ENCODE measurements at places on chromosomes 2 and 18. TPM values are rescaled to one million over a fixed set of nuclear protein-coding genes. Genes with fewer than 3 reads are reported as not detected.

- no peak for DNase-seq
- H3K36me3 ChIP-seq: no peaks in the 10 kb centered on the region
- no peaks in the 10 kb centered on the region for H3K27me3 ChIP-seq
Measured at GRCh38 chr2:107405261-107405660, 421.4 kb upstream of the RGPD4 start.

DNA sequence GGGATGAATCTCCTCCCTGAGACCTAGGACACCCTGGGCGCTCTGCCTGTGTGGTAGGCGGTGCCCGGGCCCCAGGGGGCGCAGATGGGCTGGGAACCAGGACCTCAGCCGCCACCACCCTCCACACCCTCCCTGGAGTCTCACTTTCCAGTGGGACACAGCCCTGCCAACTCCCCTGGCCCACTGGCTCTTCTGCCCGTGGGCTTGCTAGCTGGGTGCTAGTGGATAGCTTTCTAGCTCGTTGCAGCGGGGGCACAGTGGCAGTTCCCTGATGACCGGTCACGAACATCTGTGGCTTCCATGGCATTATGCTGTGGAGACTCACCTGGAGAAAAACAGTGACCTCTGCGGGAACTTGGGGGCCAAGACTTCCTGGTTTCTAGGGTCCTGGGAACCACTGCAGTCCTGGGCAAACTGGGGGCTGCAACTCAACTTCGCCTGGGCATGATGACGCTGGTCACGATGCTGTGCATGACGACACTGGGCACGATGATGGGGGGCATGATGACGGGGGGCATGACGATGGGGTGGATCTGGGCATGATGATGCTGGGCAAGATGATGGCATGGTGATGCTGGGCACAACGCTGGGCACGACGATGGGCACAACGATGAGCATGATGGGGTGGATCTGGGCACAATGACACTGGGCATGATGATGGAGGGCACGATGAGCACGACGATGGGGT lies 31.0 kb upstream of the ALLC start:
- no peak overlapping the region for H3K4me3 ChIP-seq
- no peaks in the 10 kb centered on the region for H3K4me1 ChIP-seq
- no peak overlapping the region for H3K27ac ChIP-seq

DNA sequence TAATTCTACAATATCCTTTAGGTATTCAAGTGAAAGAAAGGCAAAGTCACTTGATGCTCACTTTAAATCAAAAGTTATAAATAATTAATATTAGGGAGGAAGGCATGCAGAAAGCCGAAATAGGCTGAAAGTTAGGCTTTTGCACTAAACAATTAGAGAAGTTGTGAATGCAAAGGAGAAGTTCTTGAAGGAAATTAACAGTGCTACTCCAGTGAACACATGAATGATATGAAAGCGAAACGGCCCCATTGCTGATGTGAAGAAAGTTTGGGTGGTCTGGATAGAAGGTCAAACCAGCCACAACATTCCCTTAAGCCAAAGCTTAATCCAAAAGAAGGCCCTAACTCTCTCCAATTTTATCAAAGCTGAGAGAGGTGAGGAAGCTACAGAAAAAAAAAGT lies 103.1 kb upstream of the CXCR4 start:
- peak overlapping the region; percentile 23 for H3K27ac ChIP-seq
- peaks cover 68% of the 10 kb centered on the region for H3K4me1 ChIP-seq
- H3K36me3 ChIP-seq: no peaks in the 10 kb centered on the region
- H3K27me3 ChIP-seq: no peaks in the 10 kb centered on the region
- no peak for DNase-seq

DNA sequence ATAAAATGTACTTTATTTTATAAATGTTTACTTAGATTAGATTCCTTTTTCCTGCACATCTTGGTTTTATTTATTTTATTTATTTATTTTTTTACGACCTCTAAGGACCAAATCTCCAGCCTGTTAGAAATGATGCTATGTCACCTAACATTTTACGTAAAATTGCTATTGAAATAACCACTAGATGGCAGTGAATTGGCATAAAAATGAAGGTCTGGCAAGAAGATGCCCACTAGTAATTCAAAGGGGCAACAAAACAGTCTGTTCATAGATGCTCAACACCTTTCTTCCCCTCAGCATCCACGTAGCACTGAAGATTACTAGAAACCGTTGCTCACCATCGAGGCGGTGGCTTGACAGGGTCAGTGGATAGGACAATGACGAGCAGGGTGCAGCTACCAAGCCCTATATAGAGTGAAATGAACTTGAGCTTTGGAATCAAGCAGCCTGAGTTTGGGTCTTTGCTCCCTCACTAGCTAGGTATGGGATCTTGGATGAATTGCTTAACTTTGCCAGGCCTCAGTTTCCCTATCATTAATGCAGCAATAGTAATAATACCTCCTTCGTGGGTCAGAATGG lies 128.7 kb upstream of the L3MBTL4 start:
- no peaks in the 10 kb centered on the region for H3K36me3 ChIP-seq
- H3K27ac ChIP-seq: no peak overlapping the region
- no peaks in the 10 kb centered on the region for H3K4me1 ChIP-seq
- H3K4me3 ChIP-seq: no peak overlapping the region

GRCh38 chr2:161870401-161870930 lies 203.5 kb downstream of the DPP4 start:
- no peaks in the 10 kb centered on the region for H3K36me3 ChIP-seq
- H3K27me3 ChIP-seq: peaks cover 4% of the 10 kb centered on the region
- H3K4me3 ChIP-seq: no peak overlapping the region

The COL3A1 gene
- not detected for total RNA-seq

The IRS1 gene
- 14.0 TPM for total RNA-seq

The CPS1 gene
- 0.55 TPM for total RNA-seq

The HJURP gene
- total RNA-seq: not detected

DNA sequence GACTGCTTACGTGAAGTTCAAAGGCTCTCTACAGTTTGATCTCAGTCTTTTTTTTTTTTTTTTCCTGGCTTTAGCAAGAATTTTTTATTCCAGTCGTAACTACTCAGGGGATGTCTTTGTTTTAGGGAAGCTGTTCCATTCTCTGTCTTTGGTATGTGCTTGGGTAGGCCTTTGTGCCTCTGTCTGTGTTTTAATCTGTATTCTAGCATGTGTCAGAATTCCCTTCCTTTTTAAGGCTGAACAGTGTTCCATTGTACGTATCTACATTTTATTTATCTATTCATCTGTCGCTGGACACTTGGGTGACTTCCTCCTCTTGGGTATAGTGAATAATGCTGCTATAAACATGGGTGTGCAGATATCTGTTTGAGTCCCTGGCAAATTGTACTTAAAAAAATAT lies 42.6 kb downstream of the MYO1B start:
- no peak for DNase-seq
- H3K27me3 ChIP-seq: no peaks in the 10 kb centered on the region
- H3K36me3 ChIP-seq: no peaks in the 10 kb centered on the region
- H3K27ac ChIP-seq: no peak overlapping the region
- H3K4me3 ChIP-seq: no peak overlapping the region

- H3K4me1 ChIP-seq: no peaks in the 10 kb centered on the region
- H3K36me3 ChIP-seq: peaks cover 64% of the 10 kb centered on the region
- no peak overlapping the region for H3K27ac ChIP-seq
- H3K27me3 ChIP-seq: no peaks in the 10 kb centered on the region
- DNase-seq: no peak
Measured at GRCh38 chr2:186675380-186675779, 18.5 kb upstream of the FAM171B start.

The CYP27C1 gene
- not detected for total RNA-seq

GRCh38 chr2:127140538-127140937 lies 33.6 kb upstream of the BIN1 start:
- no peaks in the 10 kb centered on the region for H3K4me1 ChIP-seq
- H3K27ac ChIP-seq: no peak overlapping the region
- peaks cover 2% of the 10 kb centered on the region for H3K27me3 ChIP-seq
- H3K36me3 ChIP-seq: no peaks in the 10 kb centered on the region
- no peak overlapping the region for H3K4me3 ChIP-seq
- DNase-seq: no peak

DNA sequence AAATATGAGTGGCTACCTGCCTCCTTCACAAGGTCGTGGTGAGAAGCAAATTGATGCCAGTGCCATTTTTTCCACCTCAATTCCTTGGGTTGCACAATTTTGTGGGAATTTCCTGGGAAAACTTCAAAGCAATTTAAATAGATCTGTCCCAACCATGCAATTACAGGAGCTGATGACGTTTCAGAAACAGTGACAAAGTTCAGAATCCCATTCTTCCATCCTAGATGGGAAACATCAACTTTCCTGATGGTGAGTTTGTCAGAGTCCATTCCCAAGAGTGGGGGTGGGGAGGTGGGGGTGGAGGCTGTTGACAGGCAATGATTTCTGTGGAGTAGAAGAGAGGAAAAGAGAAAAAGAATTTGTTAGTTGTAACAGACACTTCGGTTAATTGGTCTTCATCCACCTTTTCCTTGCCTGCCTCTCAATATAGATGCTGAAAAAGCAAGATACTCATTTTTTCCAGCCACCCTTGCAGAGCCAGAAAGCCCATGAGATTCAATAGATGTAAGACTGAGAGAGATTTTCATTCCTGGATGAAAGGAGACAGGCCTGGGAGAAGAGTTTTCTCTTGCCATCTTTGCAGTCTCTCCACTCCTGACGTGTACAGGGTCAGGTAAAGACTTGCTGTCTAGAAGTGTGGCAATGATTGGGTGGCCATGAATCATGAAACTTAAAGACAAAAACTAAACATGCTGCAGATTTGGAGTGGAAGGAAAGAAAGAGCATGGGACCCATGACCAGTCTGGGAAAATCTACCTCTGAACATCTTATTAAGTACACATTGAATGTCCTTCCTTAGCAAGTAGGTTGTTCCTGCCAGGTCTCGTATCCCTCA lies 47.3 kb downstream of the SOCS6 start:
- no peaks in the 10 kb centered on the region for H3K4me1 ChIP-seq
- H3K36me3 ChIP-seq: no peaks in the 10 kb centered on the region
- no peaks in the 10 kb centered on the region for H3K27me3 ChIP-seq
- no peak overlapping the region for H3K27ac ChIP-seq
- no peak for DNase-seq
- H3K4me3 ChIP-seq: no peak overlapping the region

GRCh38 chr2:40227210-40227609 lies 224.7 kb downstream of the SLC8A1 start:
- H3K27ac ChIP-seq: no peak overlapping the region
- DNase-seq: no peak
- H3K27me3 ChIP-seq: no peaks in the 10 kb centered on the region
- no peak overlapping the region for H3K4me3 ChIP-seq

GRCh38 chr2:56449002-56449431 lies 265.2 kb downstream of the CCDC85A start:
- no peak overlapping the region for H3K27ac ChIP-seq
- no peak overlapping the region for H3K4me3 ChIP-seq
- DNase-seq: no peak
- no peaks in the 10 kb centered on the region for H3K4me1 ChIP-seq
- H3K27me3 ChIP-seq: no peaks in the 10 kb centered on the region

The GFPT1 gene
- 16.9 TPM for total RNA-seq

- DNase-seq: no peak
- no peaks in the 10 kb centered on the region for H3K4me1 ChIP-seq
- no peaks in the 10 kb centered on the region for H3K36me3 ChIP-seq
Measured at GRCh38 chr2:153311432-153311831, 167.1 kb downstream of the RPRM start.

GRCh38 chr18:6207116-6207515 lies 207.6 kb downstream of the L3MBTL4 start:
- H3K36me3 ChIP-seq: no peaks in the 10 kb centered on the region
- H3K4me3 ChIP-seq: no peak overlapping the region
- no peak overlapping the region for H3K27ac ChIP-seq
- H3K27me3 ChIP-seq: peaks cover 3% of the 10 kb centered on the region
- no peaks in the 10 kb centered on the region for H3K4me1 ChIP-seq

- no peaks in the 10 kb centered on the region for H3K36me3 ChIP-seq
- peaks cover 10% of the 10 kb centered on the region for H3K4me1 ChIP-seq
- H3K27ac ChIP-seq: no peak overlapping the region
- no peak overlapping the region for H3K4me3 ChIP-seq
Measured at GRCh38 chr2:8115966-8116365, 565.9 kb upstream of the ID2 start.

DNA sequence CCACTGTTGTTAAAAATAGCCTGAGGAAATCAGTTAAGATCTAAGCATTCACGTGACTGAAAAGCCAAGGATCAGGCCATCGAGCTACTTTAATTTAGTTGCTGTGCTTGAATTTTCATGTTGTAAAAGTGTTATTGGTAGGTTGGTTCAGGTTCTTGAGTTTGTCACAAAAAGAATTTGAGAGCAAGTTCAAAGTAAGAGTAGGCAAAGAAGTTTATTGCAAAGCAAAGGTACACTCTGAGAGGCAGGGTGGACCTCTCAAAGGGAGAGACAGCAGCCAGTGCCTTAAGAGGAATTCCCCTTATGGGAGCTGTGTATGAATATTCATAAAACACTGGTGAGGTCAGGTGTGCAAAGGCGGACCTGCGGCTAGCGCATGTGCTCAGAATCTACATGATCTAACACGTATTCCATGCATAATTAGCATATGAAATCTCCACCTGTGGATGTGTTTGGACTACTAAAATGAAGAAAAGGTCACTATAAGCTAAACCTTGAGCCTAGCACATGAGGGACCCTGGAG lies 236.5 kb downstream of the NDUFA10 start:
- no peak for DNase-seq
- H3K27me3 ChIP-seq: peaks cover 3% of the 10 kb centered on the region
- no peaks in the 10 kb centered on the region for H3K4me1 ChIP-seq

DNA sequence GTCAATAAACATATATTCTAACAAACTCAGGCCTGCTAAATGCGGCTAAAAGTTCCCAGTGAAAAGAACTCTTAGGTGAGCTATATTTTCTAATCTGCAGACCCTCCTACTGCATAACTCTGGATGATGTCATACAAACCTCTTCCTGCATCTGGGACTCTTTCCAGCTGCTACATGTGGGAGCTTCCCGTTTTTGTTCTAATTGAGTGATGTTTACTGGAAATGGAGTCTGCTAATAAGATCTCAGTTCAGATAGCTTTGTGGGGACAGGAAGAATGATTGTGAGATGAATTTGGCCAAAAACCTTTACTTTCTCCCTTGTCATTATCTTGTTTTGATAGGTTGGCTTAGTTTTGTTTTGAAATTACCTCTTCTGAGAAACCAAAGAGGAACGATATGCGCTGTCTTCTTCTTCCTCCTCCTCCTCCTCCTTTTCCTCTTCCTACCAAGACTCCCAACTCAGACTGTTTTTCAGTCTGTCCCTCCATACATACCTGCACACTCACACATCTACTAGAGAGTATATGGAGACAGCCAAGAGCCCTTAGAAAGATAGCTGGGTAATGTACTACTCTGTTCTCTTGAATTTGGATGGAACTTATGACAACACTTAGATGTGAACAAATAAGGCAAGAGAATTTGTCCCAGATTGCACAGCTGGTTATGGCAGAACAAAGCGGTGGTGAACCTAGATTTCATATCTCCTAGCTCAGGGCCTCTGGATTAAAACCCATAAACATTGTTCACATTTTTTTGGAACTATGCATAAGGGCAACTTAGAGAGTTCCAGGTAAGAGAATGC lies 39.8 kb upstream of the AAK1 start:
- peak overlapping the region; percentile 39 for H3K4me3 ChIP-seq
- no peaks in the 10 kb centered on the region for H3K36me3 ChIP-seq
- H3K27me3 ChIP-seq: no peaks in the 10 kb centered on the region
- peaks cover 71% of the 10 kb centered on the region for H3K4me1 ChIP-seq
- peak overlapping the region; percentile 88 for H3K27ac ChIP-seq

The DAW1 gene
- total RNA-seq: not detected

The ZAP70 gene
- total RNA-seq: 490 TPM

The SERPINB2 gene
- total RNA-seq: 1.9 TPM

Data from naive thymus-derived CD8-positive, alpha-beta T cell (primary cell).